ENCODE measurements at places on chromosomes 11 and 22.

DNA sequence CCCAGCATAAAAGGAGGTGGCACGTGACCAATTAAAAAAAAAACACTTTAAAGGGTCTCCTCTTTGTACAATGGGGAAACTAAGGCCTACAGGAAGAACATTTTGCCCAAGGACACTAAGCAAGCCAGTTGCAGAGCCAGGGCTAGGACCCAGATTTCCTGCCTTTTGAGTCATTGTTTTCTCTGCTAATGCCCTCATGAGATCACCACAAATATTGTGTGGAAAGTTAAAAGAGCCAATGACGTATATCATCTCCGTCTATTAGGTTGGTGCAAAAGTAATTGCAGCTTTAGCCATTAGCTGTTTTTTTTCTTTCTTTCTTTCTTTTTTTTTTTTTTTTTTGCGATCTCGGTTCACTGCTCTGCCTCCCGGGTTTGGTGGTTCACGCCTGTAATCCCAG is 24.1 kb upstream of the LRRC32 start:
- DNase-seq = no peak

GRCh38 chr11:67584881-67585873 is 1.6 kb downstream of the GSTP1 start:
- DNase-seq = no peak

- peak; percentile 23 for DNase-seq
Observed at GRCh38 chr11:35618497-35619115, 346 bp downstream of the FJX1 start.

- DNase-seq = no peak
Observed at GRCh38 chr11:103806130-103806895, 230.1 kb upstream of the DDI1 start.

GRCh38 chr22:19717691-19718455 is 3.6 kb downstream of the SEPTIN5 start:
- no peak for DNase-seq

DNA sequence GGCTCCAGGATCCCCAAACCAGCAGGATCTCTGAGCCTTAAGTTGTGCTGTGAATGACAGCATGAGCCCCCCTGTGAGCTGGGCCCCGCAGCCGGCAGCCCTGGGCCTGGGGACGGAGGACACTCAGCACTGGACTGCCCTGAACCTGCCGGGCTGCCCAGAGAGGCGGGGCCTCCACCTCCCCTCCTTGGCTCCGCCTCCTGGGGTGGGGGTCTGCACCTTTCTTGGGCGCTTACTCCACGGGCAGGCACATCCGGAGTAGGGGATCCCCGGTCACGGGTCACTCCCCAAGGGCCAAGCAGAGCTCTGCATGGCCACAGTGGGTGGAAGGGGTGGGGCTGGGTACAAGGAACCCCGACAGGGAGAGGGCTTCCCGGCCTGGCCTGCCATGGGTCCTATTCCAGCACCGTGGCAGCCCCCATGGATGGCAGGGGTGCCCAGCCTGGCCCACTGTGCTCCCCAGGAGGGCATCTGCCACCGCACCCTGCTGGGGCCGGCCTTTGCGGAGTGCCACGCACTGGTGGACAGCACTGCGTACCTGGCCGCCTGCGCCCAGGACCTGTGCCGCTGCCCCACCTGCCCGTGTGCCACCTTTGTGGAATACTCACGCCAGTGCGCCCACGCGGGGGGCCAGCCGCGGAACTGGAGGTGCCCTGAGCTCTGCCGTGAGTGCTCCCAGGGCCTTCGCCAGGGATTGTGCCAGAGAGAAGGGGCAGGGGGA is 5.4 kb downstream of the MUC5B start:
- DNase-seq = no peak

- no peak for DNase-seq
Observed at GRCh38 chr22:25780673-25781072, 38.7 kb downstream of the MYO18B start.

DNA sequence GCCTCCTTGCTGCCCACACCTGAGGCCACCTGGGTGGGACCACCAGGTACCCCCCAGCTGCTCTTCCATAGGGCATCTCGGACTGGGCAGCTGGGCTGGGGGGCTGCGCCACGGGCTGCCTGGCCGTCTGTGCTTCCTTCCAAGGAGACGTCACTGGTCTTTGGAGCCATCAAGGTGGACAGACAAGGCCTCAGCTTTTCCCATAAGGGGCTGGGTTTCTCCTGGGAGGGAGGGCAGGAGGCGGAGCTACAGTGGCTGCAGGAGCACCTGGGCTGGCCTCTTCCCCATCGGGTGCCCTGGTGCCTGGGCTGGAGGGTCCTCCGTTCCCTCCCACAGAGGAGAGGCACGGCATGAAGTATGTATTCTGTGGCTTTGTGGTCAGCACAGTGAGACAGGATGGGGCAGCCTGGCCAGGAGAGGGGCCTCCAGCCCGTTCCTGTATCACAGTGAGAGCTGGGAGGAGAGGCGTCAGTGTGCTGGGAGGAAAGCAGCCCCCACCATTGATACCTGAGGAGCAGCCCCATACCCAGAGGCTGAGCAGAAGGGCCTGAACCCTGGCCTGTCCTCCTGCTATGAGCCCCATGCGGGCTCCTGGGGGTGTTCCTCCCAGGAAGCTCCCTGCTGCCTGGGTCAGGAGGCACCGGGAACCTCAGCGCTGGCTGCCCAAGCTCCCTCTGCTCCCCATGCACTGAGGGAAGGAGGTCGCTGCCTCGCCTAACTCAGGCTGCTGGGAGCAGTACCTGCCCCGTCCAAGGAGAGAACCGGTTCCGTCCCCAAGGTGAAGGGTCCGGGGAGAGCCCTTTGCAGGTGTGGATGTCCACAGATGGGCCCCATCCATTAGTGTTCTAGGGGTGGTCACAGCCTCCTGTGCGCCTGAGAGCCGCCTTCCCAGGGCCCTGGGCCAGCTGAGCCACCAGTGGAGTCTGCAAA is 1075.0 kb downstream of the BRD1 start:
- DNase-seq = no peak

DNA sequence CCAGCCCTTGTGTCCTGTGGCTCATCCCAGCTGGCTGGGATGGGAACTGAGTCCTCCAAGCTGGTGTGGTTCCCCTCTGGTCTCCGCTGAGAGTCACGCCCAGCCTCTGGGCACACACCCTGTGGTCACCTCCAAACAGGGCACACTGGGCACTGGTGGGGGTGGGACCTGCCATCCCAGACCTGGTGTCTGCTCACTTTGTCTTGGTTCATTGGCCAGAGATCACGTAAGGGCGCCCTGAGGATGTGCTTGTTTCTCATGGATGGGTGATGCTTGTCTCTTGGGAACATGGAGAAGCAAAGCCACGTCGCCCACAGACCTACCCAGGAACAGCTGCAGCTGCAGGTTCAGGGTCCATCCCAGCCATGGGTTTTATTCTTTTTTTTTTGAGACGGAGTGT is 43.1 kb downstream of the LRP5 start:
- no peak for DNase-seq

DNA sequence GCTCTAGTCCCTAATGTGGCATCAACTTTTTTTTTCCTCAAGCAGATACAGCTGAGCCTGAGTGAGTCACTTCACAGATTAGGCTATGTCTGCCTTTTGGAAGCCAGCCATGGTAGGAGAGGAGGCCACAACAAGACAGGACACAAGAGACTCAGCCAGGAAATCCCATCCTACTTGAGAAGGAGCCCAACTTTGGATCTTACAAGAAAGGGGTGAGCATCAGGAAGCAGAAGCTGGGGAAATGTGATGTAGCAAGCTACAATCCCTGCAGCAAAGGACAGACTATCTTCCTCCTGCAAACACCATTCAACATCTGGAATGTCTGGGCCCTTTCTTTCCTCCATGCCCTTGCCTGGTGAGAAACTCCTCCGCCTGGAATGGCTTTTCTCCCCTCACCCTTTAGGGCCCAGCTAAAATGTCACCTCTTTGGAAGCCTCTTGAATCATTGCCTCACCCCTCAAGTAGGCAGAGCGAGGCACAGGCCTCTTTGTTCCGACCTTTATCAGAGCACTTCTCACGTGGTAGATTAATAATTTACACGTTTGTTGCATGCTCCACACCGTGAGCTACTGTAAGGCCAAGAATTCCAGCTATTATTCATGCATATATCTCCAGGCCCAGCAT is 156.4 kb upstream of the PITPNB start:
- no peak for DNase-seq

- no peak for DNase-seq
Observed at GRCh38 chr11:27330633-27331270, 32.3 kb downstream of the CCDC34 start.

DNA sequence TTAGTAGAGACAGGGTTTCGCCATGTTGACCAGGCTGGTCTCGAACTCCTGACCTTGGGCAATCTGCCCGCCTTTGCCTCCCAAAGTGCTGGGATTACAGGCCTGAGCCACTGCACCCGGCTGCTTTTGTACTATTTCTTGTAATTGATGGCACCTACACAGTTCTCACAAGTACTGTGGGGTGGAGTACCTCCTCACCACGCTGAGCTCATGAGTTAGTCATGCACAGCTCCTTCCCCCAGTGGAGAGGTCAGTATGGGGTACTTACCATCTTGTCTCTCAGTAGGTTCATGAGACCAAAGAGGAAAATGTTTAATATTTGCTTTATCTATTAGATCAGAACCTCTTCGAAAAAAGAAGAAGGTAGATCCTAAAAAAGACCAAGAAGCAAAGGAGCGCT is 2.1 kb downstream of the MRPL40 start:
- no peak for DNase-seq

DNA sequence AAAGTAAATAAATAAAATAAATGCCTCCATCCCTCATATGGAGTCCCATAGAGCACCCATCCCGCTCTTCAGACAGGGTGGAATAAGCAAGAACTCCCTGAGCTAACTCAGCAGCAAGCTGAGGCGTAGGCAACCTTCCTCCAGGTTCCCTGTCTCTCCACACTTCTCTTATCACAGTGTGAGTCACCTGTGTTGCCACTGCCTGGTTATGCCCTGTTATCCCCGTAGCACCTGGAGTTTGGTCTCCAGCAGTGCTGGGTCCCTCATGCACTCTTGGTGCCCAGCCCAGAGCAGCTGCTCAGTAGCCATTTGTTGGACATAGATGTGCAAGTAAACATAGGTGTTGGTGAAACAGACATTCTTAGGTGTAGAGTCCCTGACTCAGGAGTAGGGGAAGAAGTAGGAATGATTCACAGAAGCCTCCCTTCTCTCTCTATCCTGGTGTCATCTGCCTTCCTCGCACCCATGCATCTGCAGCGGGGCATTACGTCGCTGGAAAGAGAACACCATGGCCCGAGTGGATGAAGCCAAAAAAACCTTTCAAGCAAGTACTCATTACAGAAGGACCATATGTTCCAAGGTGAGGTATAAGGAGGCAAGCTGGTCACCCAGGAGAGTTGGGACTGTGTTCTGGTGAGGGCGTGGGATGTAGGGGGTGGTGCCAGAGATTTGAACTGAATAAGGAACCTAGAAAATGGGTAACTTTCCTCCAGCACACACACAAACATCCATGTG is 56.0 kb downstream of the PISD start:
- no peak for DNase-seq

- no peak for DNase-seq
Observed at GRCh38 chr22:45977551-45978274, 751 bp upstream of the WNT7B start.

- DNase-seq = no peak
Observed at GRCh38 chr22:30001459-30001858, 78.8 kb upstream of the HORMAD2 start.

DNA sequence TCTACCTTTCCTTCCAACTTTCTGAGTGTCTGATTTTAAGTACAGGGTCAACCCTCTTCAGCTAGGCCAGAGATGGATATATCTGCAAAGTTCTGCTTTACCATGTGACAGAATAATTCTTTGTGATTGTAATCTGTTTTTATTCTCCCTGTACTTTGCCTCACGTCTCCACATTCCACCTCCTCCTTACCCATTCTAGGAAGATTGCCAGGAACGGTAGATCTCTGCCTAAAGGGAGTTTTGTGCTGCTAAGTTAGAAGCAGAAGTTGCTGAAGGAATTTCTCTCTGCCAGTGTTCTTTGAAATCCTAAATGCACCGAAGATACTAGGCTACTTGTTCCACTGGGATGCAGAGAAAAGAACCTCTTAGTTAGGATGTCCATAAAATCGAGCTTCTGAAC is 20.7 kb upstream of the FAM181B start:
- DNase-seq = no peak

DNA sequence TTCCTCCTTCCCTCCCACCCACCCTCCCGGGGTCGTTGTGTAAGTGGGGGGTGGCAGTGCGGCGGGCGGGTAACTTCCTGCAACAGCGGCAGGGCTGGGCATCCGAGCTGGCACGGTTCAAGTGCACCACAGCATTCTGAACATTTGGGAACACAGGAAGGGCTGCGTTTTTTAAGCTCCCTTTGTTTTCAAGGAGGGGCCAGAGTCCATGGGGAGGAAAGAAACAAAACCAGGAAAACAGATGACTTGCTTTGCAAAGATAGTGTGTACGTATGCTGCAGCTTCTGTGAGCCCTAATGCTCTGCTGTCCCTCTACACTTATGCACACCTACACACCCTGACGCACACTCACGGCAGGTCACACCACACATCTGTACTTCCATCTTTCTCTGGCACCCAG is 152.5 kb downstream of the FBXO7 start:
- DNase-seq = no peak

GRCh38 chr11:119369132-119369925 is 12.2 kb downstream of the USP2 start:
- DNase-seq = no peak

GRCh38 chr22:23272834-23273233 is 92.5 kb downstream of the BCR start:
- no peak for DNase-seq

DNA sequence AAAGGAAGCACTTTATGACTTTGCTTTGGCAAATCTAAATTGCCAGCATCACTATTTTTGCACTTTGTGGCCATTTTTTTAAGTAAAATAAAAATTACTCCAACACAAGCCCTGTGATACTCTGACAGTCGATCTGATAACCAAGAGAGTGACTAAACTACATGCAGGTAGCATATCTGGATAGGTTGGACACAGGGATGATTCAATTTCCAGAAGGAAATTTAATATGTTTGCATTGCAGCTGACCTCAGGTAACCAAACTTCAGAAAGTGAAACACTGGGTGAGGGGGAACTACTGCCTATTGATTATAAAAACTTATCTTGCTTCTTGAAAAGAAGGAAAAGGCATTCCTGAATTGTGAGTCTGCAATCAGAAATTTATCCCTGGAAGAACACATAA is 13.9 kb downstream of the OR5B3 start:
- no peak for DNase-seq

DNA sequence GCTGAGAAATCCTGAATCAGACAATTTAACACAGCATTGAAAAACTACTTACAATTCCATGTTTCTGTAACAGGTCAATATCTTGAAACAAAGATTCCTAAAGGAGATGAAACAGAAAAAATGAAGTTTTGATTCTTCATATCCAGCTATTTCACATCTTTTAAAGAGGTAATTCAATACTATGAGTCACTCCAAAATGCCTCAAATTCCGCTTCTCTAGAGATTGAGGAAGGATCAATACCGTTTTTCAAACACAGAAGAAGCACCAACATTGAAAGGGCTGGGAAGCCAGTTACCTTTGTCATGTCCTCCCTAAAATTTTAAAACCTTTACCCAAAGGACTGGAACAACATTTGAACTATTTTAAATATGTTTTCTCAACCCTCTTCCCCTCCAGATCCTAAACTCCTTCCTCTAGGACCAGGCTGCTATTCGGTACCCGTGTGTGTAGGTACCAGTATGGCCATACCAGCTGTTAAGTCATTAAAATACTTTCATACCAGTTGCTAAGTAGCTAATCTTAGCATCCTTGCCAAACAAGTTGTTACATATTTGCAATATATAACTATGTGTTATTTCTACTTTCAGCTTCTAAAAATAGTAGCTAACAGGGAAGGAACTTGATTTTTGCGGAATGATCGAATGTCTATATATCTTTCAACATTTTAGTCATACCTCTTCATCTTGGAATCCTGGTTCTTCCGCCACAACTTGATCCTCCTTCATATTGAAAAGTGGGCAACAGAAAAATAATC is 2.3 kb downstream of the DMC1 start:
- DNase-seq = no peak

GRCh38 chr11:133581091-133581490 is 48.8 kb upstream of the OPCML start:
- no peak for DNase-seq
